ENCODE measurements at places on chromosomes 3 and 15.

DNA sequence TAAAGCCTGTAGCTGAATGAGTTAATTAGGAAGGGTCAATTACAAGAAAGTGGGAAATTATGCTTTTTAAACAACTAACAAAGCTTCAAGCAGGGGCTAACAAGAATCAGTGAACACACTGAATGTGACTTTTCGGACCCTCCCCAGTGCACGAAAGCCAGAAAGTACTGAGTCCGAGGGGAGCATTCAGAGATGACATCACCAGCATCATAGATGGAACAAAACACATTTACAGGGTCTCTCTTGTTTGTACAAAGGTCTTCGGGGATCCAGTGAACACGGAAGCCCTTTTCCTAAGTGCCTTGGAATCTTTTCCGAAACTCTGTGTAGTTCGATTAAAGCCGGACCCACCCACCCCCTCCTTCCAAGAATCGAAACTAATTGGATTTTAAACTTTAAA lies 829 bp downstream of the DCP1A start:
- DNase-seq: peak; percentile 48

DNA sequence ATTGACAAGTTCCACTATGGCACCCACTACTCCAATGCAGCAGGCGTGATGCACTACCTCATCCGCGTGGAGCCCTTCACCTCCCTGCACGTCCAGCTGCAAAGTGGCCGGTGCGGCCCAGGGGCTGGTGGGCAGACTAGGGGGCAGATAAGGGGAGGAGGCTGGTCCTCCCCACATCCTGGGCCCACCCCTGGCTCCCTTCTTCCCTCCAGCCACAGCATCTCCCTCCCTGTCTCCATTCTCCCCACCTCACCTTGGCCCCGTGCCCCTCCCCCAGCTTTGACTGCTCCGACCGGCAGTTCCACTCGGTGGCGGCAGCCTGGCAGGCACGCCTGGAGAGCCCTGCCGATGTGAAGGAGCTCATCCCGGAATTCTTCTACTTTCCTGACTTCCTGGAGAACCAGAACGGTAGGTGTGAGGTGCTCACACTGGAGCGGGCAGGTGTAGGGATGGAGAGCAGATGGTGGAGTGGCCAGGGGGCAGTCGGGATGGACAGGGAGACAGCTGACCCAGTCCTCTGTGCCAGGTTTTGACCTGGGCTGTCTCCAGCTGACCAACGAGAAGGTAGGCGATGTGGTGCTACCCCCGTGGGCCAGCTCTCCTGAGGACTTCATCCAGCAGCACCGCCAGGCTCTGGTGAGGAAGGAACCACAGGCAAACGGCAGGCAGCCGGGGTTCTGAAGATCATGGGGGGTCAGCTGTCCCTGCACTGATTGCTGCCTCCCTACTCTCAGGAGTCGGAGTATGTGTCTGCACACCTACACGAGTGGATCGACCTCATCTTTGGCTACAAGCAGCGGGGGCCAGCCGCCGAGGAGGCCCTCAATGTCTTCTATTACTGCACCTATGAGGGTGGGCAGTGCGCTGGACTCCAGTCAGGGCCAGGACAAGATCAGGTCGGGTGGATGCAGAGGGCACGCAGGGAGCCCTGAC lies 26.0 kb downstream of the NBEAL2 start:
- no peak for DNase-seq

- DNase-seq: no peak
These were observed 202.1 kb downstream of the GREM1 start for GRCh38 chr15:32919749-32920414.

GRCh38 chr15:36694574-36694973 lies 115.1 kb downstream of the CDIN1 start:
- no peak for DNase-seq

GRCh38 chr15:92733090-92733933 lies 77.7 kb upstream of the FAM174B start:
- no peak for DNase-seq

DNA sequence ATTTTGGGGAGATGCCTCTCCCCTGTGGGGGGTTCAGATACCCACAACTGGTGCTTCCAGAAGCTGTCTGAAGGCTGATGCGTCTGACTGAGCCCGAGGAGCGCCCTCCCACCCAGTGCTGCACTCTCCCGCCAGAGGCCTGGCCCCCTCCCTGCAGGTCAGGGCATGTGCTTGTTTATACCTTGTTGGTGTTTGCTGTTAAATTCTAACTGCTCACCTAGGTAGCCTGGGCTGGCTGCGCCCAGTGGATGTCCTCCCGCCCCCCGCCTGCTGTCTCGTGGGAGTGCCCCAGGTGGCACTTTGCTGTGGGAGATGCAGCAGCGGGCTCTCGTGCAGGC lies 12.9 kb downstream of the KLF13 start:
- DNase-seq: no peak

- DNase-seq: no peak
These were observed 8.9 kb downstream of the DUSP7 start for GRCh38 chr3:52047295-52047960.

DNA sequence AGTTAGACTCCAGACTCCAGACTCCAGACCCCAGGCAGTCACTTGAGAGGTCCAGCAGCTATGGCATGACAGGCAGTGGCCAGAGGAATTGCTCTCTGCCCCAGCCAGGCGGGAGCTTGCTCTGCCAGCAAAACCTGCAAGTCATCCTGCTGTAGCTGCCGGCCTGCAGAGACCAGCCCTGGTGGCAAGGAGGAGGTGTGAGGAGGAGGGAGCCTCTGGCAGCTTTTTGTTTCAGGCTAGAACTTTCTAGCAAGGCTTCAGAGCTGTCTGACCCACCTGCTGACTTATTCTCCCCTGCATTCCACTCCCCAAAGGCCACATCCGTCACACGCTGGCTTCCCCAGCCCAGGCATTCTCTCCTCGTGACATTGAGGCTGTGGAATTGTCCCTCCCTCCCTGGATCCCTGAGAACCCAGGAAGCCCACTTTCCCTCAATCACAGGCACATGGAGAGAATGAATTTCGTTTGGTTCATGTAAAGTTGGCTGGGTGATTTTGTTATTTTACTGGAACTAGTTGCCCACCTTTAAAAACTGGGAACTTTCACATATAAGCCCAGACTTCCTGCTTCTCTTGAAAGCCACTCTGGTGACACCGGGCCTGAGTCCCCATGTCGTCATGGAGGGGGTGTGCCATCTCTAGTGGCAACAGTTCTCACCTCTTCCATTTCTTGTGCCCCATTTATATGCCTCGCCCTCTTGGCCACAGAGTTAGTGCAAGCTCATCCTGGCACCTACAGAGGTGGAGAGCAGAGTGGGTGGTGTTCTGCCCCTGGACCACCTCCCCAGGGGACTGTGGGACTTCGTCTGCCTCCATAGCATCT lies 82.7 kb downstream of the ABHD5 start:
- peak; percentile 90 for DNase-seq

DNA sequence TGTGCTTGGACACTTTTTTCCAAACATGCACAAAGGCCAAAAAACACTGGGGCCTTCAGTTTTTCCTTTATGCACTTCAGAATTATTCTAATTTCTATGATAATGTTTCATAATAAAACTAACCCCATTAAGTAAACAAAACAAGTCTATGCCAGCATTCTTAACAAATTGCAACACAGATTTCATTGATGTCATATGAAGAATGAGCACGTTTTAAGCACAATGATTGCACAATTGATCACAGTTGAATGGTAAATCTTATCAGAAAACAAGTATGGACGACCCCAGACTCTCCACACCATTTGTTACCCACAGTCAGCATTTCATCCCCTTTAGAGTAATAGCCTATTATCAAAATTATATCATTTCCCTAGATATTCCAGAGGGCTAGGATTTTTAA lies 46.7 kb upstream of the PROK2 start:
- no peak for DNase-seq

- DNase-seq: no peak
These were observed 890 bp upstream of the ADIPOQ start for GRCh38 chr3:186841620-186842019.

GRCh38 chr3:36408146-36408545 lies 27.8 kb downstream of the STAC start:
- DNase-seq: no peak

- no peak for DNase-seq
These were observed at the start of gene ABI3BP for GRCh38 chr3:100993309-100993708. TSS of gene ABI3BP (minus strand) at chr3:100993421. CDS start at chr3:100993384, 37 bp downstream.

DNA sequence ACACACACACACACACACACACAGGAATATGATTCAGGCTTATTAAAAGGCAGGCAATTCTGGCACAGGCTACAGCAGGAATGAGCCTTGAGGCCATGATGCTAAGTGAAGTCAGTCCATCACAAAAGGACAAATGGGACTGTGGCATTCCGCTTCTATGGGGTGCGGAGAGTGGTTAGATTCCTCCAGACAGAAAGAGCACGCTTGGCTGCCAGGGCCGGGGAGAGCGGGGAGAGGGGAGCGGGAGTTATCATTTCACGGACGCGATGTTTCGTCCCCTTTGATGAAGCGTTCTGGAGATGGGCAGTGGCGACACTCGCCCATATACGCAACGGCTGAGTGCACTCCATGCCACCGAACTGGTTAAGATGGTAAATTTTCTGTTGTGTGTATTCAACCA lies 58.5 kb upstream of the FAM174B start:
- no peak for DNase-seq

- no peak for DNase-seq
These were observed 237.7 kb upstream of the WNT5A start for GRCh38 chr3:55724821-55725220.

GRCh38 chr3:26099692-26100091 lies 309.8 kb downstream of the OXSM start:
- DNase-seq: no peak

DNA sequence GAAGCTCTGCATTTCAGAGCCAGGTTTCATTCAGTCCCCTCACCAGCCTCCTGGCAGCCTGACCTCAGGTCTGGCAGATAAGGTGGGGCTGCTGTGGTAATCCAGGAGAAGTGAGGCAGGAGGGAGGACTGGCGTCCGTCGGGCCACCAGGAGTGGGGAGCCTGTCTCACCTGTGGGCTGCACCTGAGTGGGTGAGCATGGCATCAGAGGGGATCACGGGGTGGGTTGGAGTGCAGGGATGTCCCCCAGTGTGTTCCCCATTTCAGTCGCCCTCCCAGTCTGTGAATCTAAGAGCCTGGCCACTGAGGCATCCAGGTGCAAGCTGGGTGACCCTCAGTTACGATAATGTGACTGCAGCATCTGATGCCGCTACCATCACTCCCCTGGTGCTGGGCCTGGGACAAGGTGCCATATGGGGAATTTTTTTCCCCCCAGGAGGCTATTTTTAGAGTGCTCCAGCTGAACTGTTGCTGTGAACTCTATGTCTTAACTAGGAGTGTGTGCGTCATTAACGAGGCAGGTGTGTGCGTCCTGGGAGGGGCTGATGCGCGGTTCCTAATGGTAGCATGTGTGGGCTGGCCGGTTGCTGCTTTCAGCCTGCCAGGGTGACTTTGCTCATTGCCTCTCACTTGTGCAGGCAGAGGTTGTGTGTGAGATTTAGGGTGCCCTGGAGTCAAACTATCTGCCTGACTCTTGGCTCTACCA lies 165.2 kb downstream of the SLCO3A1 start:
- DNase-seq: no peak

- DNase-seq: no peak
These were observed 1039.2 kb downstream of the ROBO1 start for GRCh38 chr3:78728406-78729145.

- DNase-seq: no peak
These were observed 976 bp downstream of the ABHD17C start for GRCh38 chr15:80695911-80696661.

GRCh38 chr3:7207928-7208327 lies 347.0 kb downstream of the GRM7 start:
- no peak for DNase-seq

DNA sequence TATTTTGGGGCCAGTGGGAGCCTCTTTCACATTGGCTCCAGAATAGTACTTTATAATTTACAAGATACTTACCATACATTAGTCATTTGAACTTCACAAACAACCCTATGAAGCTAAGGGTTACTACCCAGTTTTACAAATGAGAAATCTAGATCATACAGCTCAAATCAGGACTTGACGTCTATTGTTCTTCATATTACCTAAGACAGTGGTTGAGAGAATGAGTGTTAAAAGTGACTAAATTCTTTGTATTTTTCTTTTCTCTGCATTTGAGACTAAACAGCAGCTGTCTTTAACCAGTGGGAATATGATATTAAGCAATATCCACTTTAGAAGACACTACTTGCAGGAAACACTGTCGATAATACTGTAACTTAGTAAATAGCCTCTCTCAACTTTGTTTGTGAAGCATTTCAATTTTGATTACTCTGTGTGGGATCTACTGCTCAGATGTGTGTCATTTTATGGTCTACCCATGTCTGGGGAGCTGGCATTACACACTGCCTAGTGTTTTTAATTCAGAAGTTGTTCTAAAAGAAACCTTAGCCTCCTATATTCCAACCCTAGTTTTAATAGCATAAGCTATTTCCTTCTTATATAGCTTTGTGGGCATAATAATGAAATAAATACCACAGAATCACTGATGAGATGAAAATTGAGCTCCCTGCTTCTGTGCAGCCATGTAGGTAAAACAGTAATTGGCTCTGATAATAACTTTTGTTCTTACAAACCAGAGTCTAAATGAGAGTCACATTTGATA lies 45.9 kb downstream of the IQCH start:
- DNase-seq: no peak

DNA sequence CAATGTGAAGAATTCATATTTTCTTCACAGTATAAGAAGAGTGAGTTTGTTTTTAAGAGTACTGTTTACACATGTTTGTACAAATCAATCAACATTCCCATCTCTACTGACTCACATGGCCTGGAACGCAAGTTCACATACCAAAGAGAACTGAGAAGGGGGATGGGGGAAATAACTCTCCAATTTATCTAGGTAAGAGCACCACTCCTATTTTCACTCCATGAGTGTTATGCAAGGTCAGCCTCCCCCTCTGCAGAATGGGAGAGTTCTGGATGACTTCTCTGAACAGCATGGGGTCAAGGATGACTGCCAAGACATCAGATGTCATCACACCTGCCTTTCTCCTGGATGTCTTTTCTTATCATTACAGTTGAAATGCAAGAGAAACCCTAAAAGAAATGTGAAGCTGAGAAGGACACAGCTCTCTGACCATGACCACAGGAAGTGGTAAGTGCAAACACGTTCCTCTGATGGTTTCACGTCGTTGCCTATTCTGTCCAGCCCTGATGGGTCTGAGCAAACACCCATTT lies 95.2 kb downstream of the SEMA6D start:
- no peak for DNase-seq

DNA sequence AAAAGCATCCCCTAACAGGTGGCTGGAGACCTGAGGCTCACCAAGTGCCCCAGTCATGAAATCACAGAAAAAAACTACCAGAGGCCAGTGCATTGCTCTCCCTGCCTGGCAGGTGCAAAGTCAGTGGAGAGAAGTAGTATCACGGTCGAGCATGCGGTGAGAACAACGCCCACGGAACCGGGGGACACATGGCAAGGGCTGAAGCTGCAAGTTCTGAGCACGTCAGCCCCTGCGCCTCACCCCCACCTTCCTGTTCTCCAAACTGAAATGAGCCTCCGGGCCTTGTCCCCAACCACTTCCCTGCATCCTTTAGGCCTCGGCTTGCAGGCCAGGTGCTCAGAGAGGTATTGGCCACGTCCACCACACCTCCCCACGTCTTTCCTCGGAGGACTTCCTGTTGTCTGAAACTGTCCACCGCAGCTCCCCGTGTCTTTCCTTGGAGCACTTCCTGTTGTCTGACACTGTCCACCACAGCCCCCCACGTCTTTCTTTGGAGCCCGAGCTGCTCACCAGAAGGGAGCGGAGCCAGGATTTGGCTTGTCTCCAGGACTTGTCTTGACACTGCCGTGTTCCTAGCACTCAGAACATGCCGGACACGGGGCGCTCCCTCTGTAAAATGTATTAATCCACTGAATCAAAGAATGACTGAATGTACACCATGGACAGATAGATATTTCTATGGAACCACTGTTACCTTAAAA lies 43.9 kb downstream of the NSMCE3 start:
- DNase-seq: no peak

- no peak for DNase-seq
These were observed 10.5 kb upstream of the SUSD5 start for GRCh38 chr3:33229066-33229465.

GRCh38 chr15:85646538-85647091 lies 148.1 kb downstream of the KLHL25 start:
- no peak for DNase-seq

Data from hematopoietic multipotent progenitor cell treated with erythropoietin and hydrocortisone succinate and interleukin-3 and kit ligand, for 17 days (in vitro differentiated cells).